ENCODE measurements at places on chromosomes 1 and 21.
A peak's percentile ranks its signal among the peaks of the same experiment; 100 is the strongest.

DNA sequence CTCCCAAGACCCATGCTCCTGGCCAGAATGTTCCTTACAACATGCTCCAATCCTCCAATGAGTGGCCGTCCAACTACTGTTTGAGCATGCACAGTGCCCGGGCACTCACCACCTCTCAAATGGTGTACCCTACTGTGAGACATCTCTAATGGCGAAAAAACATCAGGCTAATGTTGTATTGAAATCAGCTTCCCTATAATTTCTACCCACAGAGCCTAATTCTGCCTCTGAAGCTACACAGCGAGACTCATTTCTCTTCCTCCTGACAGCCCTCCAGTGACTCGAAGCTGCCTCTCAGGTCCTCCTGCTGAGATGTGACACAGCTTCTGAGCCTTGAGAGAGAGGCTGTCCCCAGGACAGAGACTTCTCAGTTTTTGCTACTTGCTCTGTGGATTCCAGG is 130.7 kb downstream of the FAM78B start:
- DNase-seq, result no peak

DNA sequence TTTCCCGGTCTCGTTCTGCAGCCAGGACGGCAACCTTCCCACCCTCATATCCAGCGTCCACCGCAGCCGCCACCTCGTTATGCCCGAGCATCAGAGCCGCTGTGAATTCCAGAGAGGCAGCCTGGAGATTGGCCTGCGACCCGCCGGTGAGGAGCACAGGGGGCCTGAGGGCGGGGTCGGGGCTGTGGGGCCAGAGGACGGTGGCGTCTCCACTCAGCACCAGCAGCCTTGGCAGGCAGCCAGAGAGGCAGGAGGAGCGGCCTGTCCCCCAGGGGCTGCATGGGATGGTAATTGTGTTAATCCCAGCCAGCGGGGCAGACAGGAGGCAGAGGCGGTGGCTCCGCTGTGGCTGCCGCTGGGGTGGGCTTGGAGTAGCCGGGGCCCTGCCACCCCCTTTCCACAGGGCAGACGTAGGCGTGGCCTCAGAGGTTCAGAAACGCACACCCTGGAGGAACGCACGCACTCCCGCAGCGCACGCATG is 12.1 kb downstream of the SAMD11 start:
- DNase-seq, result no peak

GRCh38 chr1:6179564-6180175 is 451 bp downstream of the CHD5 start:
- no peak for DNase-seq

DNA sequence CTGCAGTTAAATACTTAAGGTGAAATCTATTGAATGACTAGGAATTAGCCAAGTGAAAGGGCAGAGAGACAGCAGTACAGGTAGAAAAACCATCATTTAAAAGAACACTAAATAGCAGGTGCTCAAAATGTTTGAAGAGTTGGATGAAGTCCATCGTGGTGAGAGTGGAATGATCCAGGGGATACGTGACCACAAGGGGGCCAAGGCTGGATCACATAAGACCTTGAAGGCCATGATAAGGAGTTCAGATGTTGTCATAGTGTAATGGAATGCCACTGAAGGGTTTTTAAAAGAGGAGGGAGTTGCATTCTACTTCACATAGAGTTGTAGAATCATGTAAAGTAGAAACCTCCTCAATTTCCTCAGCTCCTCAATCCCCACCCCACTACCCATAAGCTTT is 34.8 kb upstream of the HOOK1 start:
- DNase-seq, result no peak

DNA sequence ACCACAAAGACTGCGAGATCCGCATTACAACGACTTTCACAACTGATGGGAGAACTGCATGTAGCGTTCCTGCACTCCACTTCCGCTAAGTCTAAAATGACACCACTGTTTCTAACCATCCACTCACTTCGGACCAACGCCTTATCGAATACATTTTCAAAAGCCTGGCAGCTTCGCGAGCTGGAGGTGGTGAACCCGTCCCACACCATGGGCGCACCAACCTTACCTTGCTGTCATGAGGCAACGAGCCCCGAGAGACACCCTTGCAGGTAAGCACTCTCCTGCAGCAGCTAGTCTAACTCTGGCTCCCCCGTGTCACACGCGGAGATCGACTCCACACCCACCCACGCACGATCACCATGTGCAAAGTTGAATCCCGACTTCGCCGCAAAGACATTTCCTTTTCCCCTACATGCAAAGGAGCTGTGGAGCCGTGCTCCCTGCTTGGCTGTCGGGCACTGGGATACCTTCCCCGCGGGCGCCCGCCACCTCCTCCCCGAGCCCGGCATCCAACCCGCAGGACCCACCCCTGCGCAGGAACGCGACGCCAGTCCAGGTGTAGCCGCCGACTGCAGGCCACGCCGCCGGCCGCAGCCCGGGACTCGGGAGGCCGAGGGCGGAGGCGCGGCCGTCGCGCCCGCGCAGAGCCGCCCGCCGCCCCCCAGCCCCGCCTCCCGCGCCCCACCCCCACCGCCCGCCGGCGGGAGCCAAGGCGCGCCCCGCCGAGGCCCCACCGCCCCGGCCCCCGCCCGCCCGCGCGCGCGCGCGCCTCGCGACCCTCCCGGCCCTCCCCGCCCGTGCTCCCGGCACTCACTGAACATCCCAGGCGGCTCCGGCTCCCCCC is 629 bp downstream of the TAF5L start:
- peak; percentile 88 for DNase-seq

DNA sequence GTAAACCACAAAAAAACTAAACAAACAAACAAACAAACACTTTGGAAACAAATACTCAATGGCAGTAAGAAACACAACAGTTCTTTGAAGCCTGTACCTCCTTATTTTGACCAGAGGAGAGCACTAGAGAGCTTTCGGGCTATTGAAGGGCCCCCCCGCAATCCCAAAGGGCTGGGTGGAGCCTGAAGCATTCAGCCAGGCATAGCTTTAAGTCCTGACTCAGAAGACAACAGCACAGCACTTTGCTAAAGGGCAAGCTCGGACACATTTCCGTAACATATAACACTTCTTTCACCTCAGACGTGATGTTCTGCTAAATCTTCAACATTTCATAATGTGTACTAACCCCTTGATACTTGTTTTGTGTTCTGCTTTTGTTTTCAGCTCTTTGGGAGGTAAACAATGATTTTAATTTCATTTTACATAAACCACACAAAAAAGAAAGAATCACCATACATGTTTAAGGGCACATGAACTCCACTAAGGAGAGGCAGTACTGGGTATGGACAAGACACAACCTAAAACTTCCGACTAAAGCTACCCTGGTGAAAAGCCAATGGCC is 9.7 kb upstream of the SHCBP1L start:
- DNase-seq, result peak; percentile 94

DNA sequence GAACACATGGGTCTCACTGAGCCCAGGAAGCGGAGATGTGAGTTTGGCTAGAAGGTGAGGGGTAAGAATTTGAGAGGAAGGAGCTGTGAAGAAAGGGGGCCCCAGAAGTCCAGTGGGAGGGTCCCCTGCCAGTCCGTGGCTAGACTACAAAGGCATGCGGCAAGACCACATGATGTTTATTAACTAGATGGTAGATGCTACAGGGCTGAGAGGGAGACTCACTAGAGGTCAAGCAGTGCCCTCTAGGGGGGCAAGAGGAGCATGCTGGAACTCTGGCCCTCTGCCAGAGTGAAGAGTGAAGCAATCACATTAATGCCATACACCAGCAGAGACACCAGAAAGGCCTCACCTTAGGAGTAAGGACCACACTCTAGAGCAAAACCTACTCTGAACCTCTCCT is 12.2 kb downstream of the KIAA0319L start:
- no peak for DNase-seq

DNA sequence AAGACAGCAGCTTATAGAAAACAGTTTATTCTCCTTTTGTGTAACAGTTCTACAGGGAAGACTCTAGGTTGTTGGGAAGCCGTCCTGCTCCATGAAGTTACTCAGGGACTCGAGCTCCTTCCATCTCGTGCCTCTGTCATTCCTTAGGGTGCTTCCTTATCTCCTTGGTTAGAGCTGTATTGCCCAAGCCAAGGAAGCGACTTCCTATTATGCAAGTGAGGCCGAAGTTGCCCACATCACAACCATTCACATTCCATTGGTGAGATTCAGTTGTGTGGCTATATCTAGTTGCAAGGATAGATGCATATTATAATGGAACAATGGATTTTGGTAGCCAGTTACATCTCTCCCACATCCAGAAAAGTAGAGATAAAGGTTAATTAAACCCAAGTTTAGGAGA is 9.0 kb downstream of the GSTM5 start:
- peak; percentile 51 for DNase-seq

DNA sequence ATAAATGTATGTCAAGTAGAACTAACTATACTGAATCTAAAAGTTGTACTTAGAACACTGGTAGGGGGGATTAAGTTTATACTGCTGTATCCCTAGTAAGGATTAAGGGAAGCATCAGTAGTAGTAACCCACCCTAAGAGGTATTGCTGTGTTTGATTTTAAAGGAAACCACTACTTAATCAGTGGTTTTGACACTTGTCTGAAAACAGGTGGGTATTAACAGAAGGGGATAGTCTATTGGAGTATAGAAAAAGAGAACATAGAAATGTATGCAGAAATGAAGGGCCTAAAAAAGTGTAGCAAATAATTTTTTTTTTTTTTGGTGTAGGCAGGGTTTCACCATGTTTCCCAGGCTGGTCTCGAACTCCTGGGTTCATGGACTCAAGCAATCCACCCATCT is 2.2 kb downstream of the MIGA1 start:
- no peak for DNase-seq

GRCh38 chr1:200890818-200891773 is 3.6 kb upstream of the INAVA start:
- peak; percentile 79 for DNase-seq

DNA sequence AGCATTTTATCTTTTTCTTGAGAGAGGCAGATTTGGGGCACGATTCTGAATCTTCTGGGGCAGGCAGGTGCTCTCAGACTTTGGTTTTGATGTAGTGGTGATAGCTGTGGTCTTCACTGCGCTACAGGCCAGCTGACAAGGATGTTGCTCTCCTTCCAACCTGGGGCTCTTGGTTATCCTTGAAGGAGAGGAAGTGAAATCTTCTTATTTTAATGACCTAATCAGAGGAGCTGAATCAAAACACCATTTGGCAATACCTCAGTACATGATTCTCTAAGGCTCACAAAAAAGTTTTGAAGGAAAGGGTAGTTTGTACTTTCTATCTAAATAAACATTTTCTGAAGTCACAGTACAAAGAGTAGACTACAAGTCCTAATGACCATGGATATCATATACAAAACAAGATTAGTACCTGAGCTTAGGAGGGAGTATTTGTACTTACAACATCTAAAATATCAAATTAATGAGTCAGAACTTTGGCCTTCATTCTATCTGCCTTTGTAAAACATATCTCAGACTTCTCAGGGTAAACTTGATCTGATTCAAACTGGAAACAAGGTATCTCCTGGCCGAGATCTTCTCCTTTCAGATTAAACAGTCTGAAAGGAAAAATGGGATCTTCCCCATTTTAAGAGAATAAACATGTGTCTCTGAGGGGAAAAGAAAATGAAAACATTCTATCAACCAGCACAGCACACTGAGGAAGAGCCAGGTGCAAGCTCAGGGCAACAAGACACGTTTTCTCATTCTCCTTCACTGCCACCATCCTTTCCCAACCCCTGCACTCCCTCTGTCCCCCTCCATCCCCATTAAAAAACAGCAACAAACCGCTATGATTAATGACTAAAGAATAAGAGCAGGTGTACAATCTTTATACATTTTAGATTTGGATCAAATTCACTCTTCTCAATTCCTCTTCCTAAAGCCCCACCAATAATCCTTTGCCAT is 69.2 kb downstream of the SH3GLB1 start:
- DNase-seq, result no peak

DNA sequence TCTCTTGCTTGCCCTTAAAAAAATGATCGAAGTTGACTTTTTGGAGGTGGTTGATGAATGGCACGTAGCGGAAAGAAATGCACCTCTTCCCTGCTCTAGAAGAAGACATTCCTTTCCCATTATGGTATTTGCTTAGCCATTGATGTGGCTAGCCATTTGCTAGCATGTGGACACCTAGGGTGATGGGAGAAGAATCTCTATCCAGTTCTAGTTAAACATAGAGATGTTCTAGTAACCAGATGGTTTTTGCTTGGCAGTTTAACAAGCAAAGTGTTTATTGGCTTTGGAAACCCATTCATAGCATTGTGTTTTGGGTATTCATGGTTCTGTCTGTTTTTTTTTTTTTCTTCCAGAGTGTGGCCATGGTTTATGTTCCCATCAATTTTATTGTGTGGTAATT is 78.9 kb downstream of the KCNJ6 start:
- no peak for DNase-seq

DNA sequence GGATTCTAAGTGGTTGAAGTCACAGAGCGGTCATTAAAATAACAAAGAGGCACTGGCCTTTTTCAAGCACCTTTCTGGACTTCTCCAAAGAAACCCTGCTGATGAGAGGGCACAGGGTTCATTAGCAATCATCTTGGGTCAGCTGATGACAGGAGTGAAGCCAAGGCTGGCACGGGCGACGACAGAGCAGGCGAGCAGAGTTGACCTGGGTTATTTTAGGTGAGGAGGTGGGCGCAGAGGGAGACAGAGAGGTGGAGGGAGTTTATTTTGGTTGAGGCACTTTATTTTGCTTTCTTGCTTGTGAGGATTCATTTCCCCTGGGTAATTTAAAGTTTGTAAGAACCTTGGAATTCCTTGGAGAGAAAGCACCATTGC is 57.9 kb downstream of the OLIG1 start:
- DNase-seq, result no peak

Data from GM03348 (cell line).